Gastrocnemius medialis (tissue), 4 donors: ENCODE measurements at places on chromosomes 2 and 18.

DNA sequence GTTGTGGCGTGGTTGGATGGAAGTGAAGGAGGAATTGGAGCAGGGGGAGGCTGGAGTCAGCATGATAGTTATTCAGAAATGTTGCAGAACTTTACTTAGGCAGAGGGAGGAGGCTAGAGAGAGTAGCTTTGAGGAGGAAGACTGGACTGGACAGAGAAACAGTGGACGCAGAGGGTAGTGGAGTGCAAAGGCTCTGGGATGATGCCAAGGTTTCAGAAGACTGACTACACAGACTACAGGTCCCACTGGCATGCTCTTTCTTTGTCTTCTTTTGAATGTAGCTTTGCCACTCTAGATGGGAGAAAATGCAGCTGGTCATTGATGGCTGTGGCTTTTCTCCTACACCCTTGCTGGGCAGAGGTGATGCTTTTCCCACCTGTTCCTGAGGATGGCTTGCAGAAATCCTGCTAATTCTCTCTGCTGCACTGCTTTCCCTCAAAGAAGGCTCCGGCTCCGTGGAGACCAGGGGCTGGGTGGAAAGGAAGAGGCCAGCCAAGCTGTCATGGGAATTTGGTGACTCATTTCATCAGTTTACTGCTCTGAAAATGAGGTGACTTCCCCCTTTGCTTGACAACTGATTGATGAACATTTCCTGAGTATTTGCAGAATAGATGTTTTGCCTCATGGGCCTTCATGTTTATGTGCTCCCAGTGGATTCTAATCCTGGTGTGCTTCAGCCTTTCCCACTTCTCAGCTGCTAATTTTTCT, 42.4 kb downstream of the MEIS1 start:
- DNase-seq, result no peak

DNA sequence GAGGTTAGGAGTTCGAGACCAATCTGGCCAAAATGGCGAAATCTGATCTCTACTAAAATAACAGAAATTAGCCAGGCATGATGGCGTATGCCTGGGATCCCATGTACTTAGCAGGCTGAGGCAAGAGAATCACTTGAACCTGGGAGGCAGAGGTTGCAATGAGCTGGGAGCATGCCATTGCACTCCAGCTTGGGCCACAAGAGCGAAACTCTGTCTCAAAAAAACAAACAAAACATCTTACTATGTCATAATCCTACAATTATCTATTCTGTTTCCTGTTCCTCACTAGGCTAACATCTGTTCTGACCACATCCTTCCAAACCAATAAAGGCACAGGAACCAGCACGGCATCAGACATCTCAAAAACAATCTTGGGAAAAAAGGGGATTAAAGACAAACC, 361.8 kb upstream of the UBE2E3 start:
- no peak for DNase-seq

- DNase-seq, result no peak
These were observed 422.7 kb downstream of the TGIF1 start for GRCh38 chr18:3872641-3873040.

DNA sequence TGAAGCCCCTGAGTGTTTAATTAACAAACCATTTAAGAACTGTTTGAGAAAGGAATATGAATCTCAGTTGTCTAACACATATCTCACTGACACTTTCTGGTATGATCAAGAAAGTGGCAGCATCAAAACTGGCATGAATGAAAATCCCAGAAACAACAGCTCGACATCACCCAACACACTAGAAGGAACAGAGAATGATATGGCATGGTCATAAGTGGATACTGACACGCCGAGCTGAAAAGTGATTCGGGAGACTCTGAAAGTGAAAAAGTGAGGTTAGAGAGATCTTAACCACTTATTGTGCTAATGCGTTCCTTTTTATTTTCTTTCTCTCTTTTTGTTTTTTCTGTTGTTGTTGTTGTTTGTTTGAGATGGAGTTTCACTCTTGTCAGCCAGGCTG, 37.9 kb downstream of the MRPL35 start:
- DNase-seq, result no peak

- DNase-seq, result no peak
These were observed 29.7 kb upstream of the COL3A1 start for GRCh38 chr2:188944442-188944841.

DNA sequence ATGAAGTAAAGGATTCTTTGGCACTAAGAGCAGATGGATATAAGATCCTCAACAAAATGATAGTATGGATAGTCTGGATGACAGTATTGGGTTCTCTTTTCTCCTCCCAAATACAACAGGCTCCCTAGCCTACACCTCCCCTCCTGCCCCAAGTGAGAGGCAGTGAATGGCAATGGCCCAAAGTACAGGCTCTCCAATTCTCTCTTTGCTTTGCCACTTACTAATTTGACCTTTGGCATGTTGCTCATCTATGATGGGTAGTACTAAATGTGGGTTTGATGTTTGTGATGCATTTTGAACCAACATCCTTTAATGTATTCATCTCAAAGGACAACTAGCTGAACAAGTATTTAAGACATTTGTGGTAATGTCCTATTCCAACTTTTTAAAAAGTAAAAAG, 65.9 kb downstream of the EIF5B start:
- DNase-seq, result no peak
